Aorta (tissue), 5 donors: ENCODE measurements at places on chromosomes 11 and 22. TPM values are rescaled to one million over a fixed set of nuclear protein-coding genes. Genes with fewer than 3 reads are reported as not detected.

The TCF20 gene
- 42.9 TPM for total RNA-seq

DNA sequence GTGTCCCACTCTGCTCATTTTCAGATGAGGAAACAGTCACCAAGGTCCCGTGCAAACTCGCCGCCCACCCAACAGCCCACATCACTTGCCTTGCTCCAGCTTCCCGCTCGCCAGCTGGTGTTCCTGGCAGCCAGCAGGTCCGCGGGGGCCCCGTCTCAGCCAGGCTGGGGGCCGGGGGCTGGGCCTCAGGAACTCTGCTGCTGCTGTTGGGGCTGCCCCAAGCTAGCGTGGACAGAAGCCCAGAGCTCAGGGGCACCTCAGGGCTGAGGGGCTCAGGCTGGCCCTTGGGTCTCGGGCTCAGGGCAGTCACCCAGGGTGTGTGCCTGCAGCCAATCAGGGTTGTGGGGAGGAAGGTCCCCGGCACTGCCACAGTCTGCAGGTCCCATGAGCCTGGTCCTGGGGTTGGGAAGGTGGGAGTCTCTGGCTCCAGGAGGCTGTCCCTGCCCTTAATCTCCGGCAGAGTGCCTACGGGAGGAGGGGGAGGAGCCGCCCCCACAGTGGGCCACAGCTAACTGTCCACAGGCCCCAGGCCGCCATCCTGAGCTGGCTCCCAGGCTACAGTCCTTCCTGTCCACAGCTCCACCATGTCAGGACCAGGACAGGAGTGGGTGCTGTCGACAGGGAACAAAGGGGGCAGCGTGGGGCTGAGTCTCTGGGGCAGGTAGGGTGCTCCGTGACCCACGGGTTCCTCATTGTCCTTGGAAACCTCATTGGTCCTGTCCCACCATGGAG is 65.2 kb downstream of the ARFGAP3 start:
- peak; percentile 78 for DNase-seq
- H3K27ac ChIP-seq, result no peak overlapping the region
- H3K36me3 ChIP-seq, result no peaks in the 10 kb centered on the region
- H3K27me3 ChIP-seq, result no peaks in the 10 kb centered on the region
- no peak overlapping the region for H3K4me3 ChIP-seq

DNA sequence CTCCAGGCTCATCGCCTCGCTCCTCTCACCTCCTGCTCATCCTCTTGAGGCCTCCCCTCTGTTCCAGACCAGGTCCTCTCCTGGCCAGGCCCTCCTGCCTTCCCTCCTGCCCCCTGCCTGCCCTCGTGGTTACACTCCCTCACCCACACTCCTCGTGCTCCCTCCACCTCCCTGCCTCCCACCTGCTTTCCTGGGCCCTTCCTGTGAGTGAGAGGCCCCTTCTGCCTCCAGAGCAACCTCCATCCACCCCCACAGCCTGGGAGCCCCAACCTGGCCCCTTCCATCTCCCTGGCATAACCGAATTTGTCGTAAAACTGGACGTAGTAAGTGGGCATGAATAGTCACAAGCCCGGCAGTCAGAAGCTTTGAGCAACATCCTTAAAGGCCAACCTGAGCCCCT is 4.5 kb downstream of the APOBEC3G start:
- H3K27ac ChIP-seq, result no peak overlapping the region
- no peaks in the 10 kb centered on the region for H3K4me1 ChIP-seq
- no peaks in the 10 kb centered on the region for H3K36me3 ChIP-seq
- DNase-seq, result no peak
- H3K4me3 ChIP-seq, result no peak overlapping the region

DNA sequence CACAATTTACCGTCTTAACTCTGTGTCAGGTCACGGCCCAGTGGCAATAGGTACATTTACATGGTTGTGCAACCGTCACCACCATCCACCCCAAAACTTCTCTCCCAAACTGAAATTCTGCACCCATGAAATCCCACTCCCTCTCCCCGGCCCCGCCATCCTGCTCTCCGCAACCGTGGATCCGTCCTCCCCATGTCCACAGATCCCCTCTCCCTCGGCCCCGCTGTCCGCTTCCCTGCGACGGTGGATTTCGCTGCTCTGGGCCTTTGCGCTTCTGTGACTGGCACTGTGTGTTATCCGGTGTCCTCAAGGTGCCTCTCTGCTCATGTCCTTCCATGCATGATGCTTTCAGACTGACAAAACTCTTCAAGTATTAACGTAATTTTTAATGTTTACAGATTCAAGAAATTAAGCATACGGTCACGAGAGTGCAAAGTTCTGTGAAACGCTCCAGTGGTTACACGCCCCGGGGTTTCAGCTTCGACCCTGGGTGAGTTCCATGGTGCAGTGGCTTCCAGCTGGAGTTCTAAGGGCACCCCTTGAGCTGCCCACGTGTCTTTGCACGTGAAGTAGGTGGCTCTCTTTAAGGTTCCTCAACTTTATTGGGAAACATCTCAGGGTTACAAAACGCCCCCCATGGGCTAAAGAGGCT is 76.4 kb downstream of the KCNQ1 start:
- peak; percentile 21 for DNase-seq
- no peaks in the 10 kb centered on the region for H3K36me3 ChIP-seq
- no peak overlapping the region for H3K4me3 ChIP-seq
- H3K4me1 ChIP-seq, result no peaks in the 10 kb centered on the region

- no peak overlapping the region for H3K27ac ChIP-seq
- DNase-seq, result no peak
- H3K36me3 ChIP-seq, result no peaks in the 10 kb centered on the region
- no peaks in the 10 kb centered on the region for H3K27me3 ChIP-seq
Measured at GRCh38 chr22:36731916-36732315, 28.4 kb upstream of the CACNG2 start.

DNA sequence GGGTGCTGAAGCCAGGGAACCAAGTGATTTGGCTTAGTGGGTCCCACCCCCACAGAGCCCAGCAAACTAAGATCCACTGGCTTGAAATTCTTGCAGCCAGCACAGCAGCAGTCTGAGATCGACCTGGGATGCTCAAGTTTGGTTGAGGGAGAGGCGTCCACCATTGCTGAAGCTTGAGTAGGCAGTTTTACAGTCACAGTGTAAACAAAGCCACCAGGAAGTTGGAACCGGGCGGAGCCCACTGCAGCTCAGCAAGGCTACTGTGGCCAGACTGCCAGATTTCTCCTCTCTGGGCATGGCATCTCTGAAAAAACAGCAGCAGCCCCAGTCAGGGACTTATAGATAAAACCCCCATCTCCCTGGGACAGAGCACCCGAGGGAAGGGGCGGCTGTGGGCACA is 424.1 kb upstream of the TENM4 start:
- no peaks in the 10 kb centered on the region for H3K36me3 ChIP-seq
- no peak overlapping the region for H3K27ac ChIP-seq
- no peaks in the 10 kb centered on the region for H3K4me1 ChIP-seq
- no peak overlapping the region for H3K4me3 ChIP-seq
- no peaks in the 10 kb centered on the region for H3K27me3 ChIP-seq
- DNase-seq, result no peak
